ENCODE measurements at places on chromosomes 3 and 15.

- peaks cover 11% of the 10 kb centered on the region for H3K4me1 ChIP-seq
- H3K27ac ChIP-seq: no peak overlapping the region
- H3K27me3 ChIP-seq: peaks cover 89% of the 10 kb centered on the region
- H3K36me3 ChIP-seq: no peaks in the 10 kb centered on the region
These were observed 134.7 kb downstream of the TPRA1 start for GRCh38 chr3:127455541-127456450.

GRCh38 chr3:143875546-143875945, 27.3 kb upstream of the SLC9A9 start:
- no peak overlapping the region for H3K4me3 ChIP-seq
- peaks cover 3% of the 10 kb centered on the region for H3K4me1 ChIP-seq
- no peak for DNase-seq
- peaks cover under 1% of the 10 kb centered on the region for H3K27me3 ChIP-seq
- no peaks in the 10 kb centered on the region for H3K36me3 ChIP-seq

- no peaks in the 10 kb centered on the region for H3K4me1 ChIP-seq
- no peaks in the 10 kb centered on the region for H3K36me3 ChIP-seq
- H3K4me3 ChIP-seq: no peak overlapping the region
- no peak for DNase-seq
These were observed 853.7 kb downstream of the MCTP2 start for GRCh38 chr15:95085056-95085455.

- peak overlapping the region; percentile 65 for H3K27ac ChIP-seq
- peaks cover 76% of the 10 kb centered on the region for H3K4me1 ChIP-seq
- peaks cover 18% of the 10 kb centered on the region for H3K36me3 ChIP-seq
- no peak overlapping the region for H3K4me3 ChIP-seq
- no peak for DNase-seq
These were observed 38.8 kb downstream of the CBLB start for GRCh38 chr3:105829871-105830622.

DNA sequence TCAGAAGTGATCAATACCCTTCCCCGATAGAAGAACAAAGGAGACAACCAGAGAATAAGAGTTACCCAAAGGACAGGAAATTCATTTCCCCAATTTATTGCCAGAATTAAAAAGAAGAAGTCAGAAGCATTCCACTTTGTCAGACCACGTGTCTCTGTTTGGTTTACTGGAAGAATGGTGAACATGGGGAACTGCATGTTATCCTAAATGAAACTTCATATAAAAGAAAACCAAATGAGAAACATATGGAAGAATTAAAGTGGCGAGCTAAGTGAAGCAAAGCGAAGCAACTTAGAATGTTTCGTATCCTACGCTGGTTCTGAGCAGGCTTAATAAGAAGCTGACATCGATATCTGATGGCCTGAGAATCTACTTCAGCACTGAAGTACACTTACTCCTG, 190.7 kb downstream of the MAGI1 start:
- no peak overlapping the region for H3K4me3 ChIP-seq
- H3K36me3 ChIP-seq: peaks cover 2% of the 10 kb centered on the region
- no peaks in the 10 kb centered on the region for H3K4me1 ChIP-seq
- DNase-seq: no peak
- no peak overlapping the region for H3K27ac ChIP-seq

DNA sequence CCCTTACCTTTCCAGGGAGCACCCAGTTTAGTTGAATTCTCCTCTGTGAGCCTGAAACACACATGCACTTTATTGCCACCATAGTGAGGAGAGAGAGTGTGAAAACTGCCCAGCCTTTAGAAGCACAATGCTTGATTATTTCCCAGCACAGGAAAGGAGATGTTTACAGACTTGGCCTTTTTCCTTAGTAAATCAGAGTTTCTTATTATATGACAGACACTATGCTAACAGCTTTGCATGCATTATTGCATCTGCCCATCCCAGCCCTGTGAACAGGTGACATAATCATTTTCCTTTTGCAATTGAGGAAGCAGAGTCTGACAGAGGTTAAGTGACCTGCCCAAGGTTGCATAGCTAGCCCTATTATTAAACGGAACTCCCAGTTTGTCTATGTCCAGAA, 36.5 kb downstream of the CAPN3 start:
- no peak for DNase-seq
- H3K36me3 ChIP-seq: peaks cover 3% of the 10 kb centered on the region
- H3K27me3 ChIP-seq: no peaks in the 10 kb centered on the region
- no peak overlapping the region for H3K4me3 ChIP-seq
- no peak overlapping the region for H3K27ac ChIP-seq

GRCh38 chr3:157104928-157105652, 54.9 kb downstream of the CCNL1 start:
- DNase-seq: no peak
- peak overlapping the region; percentile 75 for H3K27ac ChIP-seq
- H3K36me3 ChIP-seq: no peaks in the 10 kb centered on the region
- peaks cover 17% of the 10 kb centered on the region for H3K4me1 ChIP-seq
- H3K27me3 ChIP-seq: no peaks in the 10 kb centered on the region
- no peak overlapping the region for H3K4me3 ChIP-seq

- DNase-seq: no peak
- no peaks in the 10 kb centered on the region for H3K4me1 ChIP-seq
- H3K36me3 ChIP-seq: no peaks in the 10 kb centered on the region
- no peak overlapping the region for H3K4me3 ChIP-seq
- H3K27ac ChIP-seq: no peak overlapping the region
These were observed 15.3 kb downstream of the ACP3 start for GRCh38 chr3:132332508-132332907.

- DNase-seq: no peak
- H3K36me3 ChIP-seq: peaks cover under 1% of the 10 kb centered on the region
- H3K4me1 ChIP-seq: no peaks in the 10 kb centered on the region
- no peak overlapping the region for H3K4me3 ChIP-seq
- H3K27me3 ChIP-seq: peaks cover 56% of the 10 kb centered on the region
These were observed 5.8 kb upstream of the GLCE start for GRCh38 chr15:69154684-69155083.

DNA sequence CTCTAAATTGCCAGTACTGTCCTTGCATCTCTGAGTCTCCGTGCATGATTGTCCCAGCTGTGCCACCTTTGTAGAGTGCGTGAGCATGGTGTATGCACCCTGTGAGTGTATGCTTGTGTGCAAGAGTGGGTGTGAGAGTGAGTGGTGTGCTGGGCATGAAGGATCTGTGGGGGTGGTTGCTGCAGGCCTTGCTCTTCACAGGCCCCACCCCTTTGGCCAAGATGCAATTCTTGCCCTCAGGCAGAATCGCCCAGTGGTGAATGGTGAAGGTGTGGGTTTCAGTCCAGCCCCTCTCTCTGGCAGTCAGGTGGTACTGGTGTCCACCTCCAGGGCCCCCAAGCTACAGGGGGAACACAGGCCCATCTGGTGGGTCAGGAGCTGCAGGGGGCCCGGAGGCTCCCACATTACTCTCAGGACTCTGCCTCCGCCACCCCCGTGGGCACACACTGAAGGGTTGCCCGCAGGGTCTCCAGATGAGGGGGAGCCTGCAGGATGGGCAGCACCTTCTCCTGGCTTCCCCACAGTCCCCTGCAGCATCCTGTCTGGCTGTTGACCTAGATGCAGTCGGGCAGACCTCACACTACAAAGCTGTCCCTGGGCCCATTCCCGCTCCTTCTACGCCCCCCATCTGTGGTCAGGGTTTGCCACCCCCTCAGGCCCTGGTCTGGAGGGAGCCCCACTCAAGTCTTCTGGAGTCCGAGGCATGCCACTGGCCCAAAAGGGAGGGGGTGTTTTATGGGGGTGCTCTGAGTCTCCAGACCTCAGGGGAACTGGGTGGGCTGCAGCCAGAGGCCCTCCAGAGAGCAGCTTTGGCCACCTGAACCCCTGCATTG, 8.3 kb upstream of the ROPN1B start:
- no peaks in the 10 kb centered on the region for H3K36me3 ChIP-seq
- no peak overlapping the region for H3K4me3 ChIP-seq
- DNase-seq: no peak
- no peaks in the 10 kb centered on the region for H3K4me1 ChIP-seq

DNA sequence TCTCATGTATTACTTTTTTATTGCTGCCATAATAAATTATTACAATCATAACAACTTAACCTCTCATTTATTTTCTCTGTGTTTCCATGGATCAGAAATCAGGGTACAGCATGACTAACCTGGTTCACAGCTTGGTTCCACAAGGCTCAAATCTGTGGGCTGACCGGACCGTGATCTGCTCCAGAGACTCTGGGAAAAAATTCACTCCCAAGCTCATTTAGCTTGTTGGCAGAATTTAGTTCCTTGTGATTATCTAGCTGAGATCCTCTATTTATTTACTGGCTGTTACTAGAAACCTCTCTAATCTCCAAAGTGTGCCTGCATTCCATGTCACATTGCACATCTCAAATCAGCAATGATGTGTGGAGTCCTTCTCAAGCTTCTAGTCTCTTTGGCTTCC, 386.6 kb downstream of the DIPK2A start:
- H3K4me1 ChIP-seq: no peaks in the 10 kb centered on the region
- H3K4me3 ChIP-seq: no peak overlapping the region
- no peak for DNase-seq
- H3K27me3 ChIP-seq: no peaks in the 10 kb centered on the region
- no peak overlapping the region for H3K27ac ChIP-seq
- no peaks in the 10 kb centered on the region for H3K36me3 ChIP-seq

DNA sequence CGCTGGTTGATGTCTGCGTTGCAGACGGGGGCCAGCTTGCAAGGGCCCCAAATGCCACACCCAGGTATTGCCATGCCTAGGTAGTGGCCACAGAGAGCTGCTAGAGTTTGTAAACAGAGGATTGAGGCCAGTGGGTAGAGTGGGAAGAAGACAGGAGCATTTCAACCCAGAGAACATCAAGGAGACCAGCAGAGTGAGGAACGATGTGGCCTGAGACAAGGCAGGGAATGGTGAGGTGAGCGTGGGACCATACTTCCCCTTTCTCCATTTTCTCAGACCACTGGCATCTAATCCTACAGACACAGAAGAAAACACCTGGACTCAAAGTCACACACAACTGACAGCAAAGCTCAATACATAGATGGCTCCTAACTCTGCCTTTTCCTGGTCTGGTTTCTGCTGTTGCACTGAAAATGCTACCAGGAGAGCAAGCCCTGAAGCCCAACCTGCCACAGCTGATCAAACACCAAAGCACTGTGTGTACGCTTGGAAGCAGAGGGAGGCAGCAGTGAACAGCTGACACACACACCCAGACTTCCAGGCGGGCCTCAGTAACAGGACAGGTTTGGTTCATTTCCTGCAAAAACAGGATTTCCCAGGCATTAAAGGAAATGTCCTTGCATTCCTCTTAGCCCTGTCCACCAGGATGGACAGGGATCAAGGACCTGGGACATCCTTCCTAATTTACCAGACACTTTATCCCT, 1.6 kb downstream of the FAM174B start:
- H3K36me3 ChIP-seq: peaks cover 4% of the 10 kb centered on the region
- no peak overlapping the region for H3K27ac ChIP-seq
- peaks cover 7% of the 10 kb centered on the region for H3K4me1 ChIP-seq
- DNase-seq: no peak
- H3K4me3 ChIP-seq: no peak overlapping the region
